MV-4-11 (cell line): ENCODE measurements at places on chromosomes 12 and 14.

DNA sequence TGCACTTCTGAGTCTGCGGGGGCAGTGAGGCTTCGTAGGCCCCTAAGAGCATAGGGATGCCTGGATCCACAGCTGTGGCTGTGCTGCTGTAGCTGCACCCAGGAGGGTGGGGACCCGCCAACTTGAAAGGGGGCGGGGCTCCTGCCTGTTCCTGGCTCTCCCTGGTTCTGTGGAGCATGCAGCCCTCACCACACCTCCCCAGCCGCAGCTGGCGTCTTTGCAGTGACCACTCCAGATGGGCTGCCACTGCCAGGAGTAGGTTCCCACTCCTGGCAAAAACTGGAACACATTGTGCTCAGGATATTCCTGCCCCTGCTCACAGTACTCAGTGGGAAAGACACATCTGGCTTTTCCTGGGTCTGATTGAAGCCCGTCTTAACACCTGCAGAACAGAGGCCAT is 35.8 kb downstream of the TIMELESS start:
- DNase-seq = no peak

GRCh38 chr12:126346087-126346486 is 1280.9 kb downstream of the AACS start:
- DNase-seq = no peak

DNA sequence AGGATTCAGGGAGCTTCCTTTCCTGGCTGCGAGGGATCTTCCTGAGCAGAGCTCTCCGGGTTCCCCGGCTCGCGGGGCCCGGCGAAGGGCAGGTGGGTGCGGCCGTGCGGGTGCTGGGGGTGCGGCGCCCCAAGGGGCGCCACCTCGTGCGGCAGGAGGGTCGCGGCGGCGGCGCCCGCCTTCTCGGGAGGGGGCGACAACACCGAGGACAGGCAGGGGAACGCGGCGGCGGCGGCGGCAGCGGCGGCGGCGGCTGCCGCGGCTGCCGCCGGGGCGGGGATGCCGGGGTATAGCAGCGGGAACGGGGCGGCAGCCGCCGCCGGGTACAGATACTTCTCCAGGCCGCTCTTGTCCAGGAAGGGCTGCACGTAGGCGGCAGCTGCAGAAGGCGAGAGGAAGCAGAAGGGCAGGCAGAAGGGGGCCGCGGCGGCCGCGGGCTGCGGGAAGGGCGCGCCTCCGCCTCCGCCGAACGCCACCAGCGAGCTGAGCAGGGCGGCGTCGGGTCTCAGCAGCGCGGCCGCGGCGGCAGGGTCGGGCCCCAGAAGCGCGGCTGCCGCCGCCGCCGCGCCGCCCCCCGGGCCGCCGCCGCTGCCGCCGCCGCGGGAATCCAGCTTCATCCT is 2.7 kb downstream of the BHLHE41 start:
- DNase-seq = no peak

DNA sequence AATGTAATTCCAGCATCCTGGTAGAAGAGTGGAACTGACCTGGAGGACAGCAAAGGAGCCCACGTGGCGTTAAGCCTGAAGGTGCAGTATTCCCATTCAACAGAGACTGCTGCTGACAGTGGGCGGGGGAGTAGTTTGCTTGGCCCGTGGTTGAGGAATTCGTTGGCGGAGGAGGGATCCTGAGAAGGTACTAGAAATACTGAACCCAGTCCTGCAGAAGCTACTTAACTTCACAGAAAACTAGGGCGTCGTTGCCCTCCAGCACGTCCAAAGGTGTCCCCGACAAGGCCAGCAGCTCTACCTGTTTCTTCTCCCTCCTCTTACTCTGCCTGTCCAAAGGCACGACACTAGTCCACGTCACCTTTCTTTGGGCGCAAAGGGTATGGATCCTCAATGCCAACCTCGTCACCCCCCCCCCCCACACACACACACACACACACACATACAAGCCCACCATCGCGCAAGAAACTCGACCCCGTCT is 303 bp downstream of the PUS7L start:
- peak; percentile 15 for DNase-seq

GRCh38 chr14:105931808-105932483 is 405.6 kb downstream of the TMEM121 start:
- DNase-seq = no peak
